ENCODE measurements at places on chromosomes 3 and 15.
A peak's percentile ranks its signal among the peaks of the same experiment; 100 is the strongest.

GRCh38 chr15:81160312-81161159 is 26.5 kb downstream of the CFAP161 start:
- DNase-seq, result peak; percentile 79

DNA sequence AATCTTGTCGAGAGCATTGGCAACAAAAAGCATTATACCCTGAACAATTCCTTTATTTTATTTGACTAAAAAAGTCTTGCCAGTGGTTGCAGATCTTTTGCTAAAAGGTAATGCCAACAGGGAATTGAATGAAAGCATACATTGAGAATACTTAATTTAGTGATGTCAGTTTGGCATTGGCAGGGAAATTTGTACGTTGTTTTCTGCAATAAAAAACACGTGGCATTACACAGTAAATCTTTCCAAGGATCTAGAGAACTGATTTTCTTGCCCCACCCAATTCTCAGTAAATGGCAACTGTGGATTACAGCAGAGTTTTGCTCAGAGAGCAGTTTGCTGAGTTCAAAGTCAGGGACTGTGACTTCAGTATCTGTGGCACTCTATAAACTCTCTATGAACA is 38.3 kb upstream of the IGSF10 start:
- no peak for DNase-seq

GRCh38 chr3:165197481-165197800 is 1.3 kb upstream of the SLITRK3 start:
- DNase-seq, result no peak

DNA sequence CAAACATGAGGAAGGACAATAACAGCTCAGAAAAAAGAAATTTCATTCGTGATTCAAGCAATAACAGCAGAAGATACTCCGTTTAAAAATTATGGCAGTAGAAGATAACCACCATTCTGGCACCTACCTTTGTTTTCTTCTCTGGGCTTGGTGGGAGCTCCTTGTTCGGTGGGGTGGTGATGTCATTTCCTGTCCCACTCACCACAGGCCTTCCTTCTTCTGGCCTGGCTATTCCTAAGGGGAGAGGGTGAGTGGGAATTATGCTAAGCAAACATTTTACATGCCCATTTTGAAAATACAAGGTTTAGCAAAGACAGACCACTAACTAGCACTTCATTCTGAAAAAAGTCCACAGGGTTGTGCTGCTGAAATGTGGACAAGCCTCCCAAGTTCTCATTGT is 74.4 kb downstream of the DHX30 start:
- DNase-seq, result no peak

GRCh38 chr3:182092662-182093262 is 381.0 kb downstream of the SOX2 start:
- DNase-seq, result no peak
